ENCODE measurements at places on chromosomes 12 and 14.

- no peak for DNase-seq
These were observed 11.1 kb upstream of the CMAS start for GRCh38 chr12:22034709-22035506.

DNA sequence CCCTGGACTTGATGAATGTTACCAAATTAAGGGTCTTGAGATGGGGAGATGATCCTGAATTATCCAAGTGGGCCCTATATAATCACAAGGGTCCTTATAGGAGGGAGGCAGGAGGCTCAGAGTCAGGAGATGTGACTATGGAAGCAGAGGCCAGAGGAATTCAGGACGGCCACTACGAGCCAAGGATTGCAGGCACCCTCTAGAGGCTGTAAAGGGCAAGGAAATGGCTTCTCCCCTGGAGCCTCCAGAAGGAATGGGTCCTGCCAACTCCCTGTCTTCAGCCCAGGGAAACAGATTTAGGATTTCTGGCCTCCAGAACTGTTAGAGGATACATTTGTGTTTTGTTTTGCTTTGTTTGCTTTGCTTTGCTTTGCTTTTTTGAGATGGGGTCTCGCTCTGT lies 8.8 kb downstream of the BDKRB1 start:
- DNase-seq: no peak

DNA sequence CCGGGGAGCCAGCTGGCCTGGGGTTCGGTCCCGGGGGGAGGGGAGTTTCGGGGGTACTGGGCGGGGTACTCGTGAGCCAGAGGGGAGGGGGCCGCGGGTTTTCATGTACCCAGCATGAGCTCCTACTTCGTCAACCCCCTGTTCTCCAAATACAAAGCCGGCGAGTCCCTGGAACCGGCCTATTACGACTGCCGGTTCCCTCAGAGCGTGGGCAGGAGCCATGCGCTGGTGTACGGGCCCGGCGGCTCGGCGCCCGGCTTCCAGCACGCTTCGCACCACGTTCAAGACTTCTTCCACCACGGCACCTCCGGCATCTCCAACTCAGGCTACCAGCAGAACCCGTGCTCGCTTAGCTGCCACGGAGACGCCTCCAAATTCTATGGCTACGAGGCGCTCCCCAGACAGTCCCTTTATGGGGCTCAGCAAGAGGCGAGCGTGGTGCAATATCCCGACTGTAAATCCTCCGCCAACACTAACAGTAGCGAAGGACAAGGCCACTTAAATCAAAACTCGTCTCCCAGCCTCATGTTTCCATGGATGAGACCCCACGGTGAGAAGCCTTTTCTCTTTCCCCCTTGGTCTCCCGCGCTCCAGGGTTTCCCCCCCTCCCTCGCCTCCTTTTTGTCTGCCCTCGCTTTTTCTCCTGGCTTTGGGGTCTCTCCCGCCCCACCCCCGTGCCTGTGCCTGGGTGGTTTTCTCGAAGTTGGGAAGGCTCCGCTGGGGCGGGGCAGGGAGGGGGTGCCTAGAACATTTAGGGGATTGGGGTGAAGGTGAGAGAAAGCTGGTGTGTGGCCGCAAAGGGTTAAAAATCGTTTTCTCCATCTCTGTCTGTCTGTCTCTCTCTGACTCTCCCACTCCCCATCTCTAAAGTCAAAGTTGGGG lies 627 bp downstream of the HOXC8 start:
- DNase-seq: no peak

- DNase-seq: no peak
These were observed 30.0 kb downstream of the TESC start for GRCh38 chr12:117069101-117069797.

- DNase-seq: no peak
These were observed 69.3 kb downstream of the EEA1 start for GRCh38 chr12:92859650-92860386.

DNA sequence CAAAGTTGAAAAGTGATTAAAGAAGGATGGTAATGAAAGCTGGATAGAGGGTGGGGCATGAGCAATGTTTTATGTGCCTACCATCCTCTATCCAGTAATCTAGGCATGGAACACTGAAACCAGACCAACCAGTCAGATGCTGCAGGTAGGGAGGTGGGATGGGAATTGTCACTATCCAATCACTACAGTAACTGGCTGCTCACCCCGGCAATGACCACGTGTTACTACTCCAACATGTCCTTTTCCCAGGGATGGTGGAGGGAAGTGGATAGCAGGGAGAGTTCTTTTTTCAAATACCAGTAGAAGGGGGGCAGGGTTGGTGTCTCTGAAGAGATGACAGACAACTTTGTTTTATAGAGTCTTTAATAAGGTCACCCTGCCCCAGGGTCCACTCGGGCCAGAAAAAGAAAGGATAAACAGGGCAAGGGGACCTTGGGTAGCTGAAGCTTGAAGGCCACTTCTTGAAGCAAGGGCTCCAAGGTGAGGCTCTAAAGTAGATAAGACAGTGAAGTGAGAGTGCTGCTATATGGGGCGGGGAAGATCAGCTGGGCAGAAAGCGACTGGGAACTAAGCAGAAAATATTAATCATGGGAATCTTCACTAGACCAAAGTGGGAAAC lies 14.7 kb upstream of the CDH24 start:
- DNase-seq: no peak

- no peak for DNase-seq
These were observed 11.6 kb downstream of the RFX4 start for GRCh38 chr12:106594447-106594846.

GRCh38 chr14:101709962-101710931 lies 51.3 kb upstream of the PPP2R5C start:
- no peak for DNase-seq

GRCh38 chr12:32051511-32052211 lies 55.0 kb upstream of the BICD1 start:
- DNase-seq: peak; percentile 53

DNA sequence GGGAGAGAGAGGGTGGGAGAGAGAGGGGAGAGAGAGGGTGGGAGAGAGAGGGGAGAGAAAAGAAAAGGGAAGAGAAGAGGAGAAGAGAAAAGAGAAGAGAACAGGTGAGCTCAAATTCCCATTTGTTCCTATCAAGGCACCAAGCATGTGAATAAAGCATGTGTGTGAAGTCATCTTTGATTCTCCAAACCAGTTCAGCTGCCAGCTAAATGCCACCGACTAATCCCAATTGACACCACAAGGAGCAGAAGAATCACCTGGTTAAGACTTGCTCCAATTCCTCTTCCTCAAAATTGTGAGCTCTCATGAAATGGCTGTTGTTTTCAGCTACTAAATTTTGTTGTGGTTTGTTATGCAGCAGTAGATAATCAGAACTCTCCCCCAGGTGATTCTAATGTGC lies 188.9 kb downstream of the TMX1 start:
- no peak for DNase-seq

DNA sequence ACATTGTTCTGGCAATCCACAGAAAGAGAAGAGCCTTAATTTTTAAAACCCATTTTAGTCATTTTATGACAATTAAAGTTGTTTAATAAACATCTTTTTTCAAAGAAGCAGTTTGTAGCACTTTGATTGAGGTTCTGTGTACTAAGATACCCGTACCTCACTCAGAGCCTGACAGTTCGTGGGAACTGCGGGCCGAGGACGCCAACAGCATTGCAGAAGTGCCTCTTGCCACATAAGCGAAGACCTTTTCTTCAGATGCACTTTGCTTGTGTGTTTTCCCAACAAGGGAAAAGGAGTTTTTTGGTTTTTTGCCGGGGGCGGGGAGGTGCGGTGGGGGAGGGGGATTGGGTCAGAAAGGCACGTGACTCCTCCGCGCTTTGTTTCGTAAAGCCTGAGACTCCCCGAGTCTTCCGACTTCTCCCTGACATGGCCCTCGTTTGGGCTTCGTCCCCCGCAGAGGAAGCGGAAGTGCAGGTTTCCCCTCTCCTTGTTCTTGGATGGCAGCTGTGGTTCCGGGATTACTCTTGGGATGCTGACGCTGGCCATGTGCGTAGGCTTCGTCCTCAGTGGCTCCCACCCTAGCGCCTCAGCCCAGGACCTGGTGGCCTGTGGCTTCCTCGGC lies 70.8 kb downstream of the WDR20 start:
- DNase-seq: no peak

GRCh38 chr14:92677087-92677668 lies 71.2 kb downstream of the LGMN start:
- DNase-seq: no peak

- DNase-seq: no peak
These were observed 4.2 kb upstream of the AAAS start for GRCh38 chr12:53325511-53326061.

DNA sequence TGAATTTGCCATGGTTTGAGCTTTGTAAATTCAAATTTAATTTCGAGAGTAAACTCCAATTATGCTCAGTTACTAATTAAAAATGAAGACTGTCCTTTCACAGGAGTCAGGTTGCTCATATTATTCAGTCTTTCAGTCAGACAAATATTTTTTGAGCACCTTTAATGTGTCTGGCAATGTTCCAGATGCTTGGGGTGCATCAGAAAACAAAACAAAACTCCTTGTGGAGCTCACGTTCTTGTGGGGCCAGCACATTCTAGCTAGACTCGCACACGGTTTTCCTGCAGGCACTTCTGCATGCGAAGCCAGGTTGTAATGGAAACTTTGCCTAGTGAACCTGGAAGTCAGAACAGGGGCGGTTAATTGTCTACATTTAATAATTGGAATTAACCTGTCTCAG lies 64.0 kb upstream of the ATF1 start:
- DNase-seq: no peak

DNA sequence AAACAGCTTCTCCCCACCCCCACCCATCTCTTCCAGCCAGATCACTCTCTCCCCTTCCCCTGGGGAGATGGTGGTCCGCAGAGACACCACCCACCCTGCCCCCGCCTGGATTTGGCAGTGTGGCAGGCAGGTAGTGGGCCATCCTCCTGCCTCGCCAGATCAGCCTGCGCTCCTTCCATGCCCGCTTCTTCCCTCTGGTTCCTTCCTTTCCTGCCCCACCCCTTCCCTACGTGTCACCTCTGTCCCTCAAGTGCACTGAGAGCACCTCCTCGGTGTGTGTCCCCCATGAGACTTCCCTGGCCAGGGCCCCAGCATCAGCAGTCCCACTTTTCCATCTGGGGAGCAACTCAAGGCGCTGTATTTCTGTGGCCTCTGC lies 632 bp downstream of the NYNRIN start:
- no peak for DNase-seq

- no peak for DNase-seq
These were observed 57.1 kb downstream of the TRAFD1 start for GRCh38 chr12:112182499-112182898.

GRCh38 chr14:69459122-69459521 lies 25.4 kb upstream of the PLEKHD1 start:
- no peak for DNase-seq

DNA sequence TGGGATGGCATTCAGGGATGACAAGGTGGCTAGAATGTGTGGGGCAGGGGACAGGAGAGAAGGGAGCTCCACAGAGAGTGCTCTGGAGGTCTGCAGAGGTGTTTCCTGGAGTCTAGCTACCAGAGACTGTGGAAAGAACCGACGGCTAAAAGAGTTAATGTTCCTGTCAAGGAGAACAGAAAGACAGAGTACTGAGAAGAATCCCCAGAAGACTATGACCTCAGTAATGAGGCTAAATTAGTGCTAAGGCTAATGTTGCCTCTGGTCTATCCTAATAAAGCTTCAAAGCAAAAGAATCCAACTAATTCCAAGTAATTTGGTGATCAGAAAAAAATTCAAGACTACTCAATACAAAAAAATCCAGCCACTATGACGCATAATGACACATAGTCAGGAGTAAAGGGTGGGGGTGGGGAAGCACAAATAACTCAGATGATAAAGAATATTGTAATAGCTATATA lies 44.7 kb downstream of the FERMT2 start:
- DNase-seq: no peak

GRCh38 chr12:117076410-117077372 lies 22.5 kb downstream of the TESC start:
- no peak for DNase-seq

GRCh38 chr12:87952850-87953249 lies 76.4 kb downstream of the C12orf50 start:
- no peak for DNase-seq

GRCh38 chr14:69701291-69701690 lies 65.7 kb upstream of the SRSF5 start:
- no peak for DNase-seq

DNA sequence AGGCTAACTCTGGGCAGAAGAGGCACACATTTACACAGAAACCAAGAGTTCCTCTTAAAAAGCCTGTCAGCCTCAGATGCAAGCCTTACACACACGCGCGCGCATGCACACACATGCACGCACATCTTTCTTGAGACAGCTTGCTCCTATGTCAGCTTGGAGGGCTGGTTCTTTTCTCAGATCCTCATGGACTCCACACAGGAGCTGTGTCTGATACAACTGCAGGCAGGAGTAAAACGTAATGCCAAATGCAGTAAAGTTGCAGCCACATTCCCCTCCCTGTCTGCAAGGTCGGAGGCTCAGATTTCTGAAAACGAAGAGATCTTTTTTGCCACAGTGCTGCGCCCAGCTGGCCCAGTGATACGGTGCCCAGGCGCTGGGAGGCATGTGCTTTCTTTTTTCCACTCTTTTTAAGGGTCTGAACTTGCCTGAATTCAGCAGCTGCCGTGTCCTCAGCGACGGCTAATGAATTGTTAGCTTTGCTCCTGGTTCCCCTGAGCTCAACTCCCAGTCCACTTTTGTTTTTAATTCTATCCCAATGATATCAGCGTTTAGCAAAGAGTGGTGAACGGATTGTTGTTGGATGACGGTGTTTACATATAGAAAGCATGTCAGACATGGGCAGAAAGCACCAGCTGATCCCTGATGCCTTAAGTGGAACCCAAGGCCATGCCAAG lies 72.9 kb upstream of the FOXN3 start:
- DNase-seq: no peak

DNA sequence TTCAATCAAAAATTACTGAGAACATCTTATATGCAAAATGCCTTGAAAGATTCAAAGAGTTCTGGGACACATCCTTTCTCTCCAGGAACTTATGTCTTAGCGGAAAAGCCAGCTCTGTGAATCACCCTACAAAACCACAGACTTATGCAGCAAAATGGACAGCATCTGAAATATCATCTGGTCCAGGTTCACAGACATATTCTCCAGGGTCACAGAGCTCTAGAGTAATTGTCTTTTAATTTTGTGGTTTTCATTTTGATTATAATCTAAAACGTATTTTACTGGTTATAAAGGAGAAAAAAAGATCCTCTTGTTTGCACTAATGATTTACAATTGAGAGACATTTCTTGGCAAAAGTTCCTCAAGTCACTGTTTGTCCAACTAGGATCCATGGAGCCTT lies 246.2 kb downstream of the MSRB3 start:
- DNase-seq: peak; percentile 59

All from AG09309 (cell line).